ENCODE measurements at places on chromosomes 3 and 15.

DNA sequence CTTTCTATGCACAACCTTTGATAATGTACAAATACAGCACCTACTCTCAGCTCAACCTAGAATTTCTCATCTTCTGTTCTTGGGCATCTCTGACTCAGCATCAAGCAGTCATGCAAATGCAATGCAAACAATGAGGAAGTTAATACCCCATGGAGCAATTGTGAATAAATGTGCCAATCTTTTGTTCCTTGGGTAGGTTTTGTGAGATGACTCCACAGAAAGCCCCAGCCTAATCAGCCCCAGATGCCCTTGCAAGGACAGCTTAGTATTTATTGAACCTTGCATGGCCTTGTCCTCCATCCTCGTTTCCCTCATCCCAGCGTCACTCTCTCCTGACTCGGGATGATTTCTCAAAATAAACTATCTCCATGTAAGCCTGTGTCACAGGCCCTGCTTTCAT is 494.7 kb upstream of the NECTIN3 start:
- peak; percentile 96 for DNase-seq

DNA sequence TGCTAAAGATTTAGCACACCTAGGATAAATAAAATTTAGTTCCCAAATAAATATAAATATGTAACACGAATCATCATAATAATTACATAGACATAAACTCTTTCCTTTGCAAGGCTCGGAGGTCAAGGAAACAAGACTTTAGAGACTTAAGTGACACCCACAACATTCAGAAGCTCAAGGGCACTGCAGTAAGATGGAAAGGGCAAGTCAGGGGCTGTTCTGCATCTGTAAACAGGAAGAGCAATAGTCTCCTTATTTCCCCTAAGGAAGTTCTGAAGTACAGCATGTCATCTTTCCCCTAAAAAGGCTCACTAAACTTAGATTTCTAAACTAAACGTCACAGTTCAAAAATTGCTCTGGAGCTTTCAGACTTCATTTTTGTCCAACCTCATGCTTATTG is 26.9 kb upstream of the KBTBD8 start:
- DNase-seq: no peak

- DNase-seq: no peak
Measured at GRCh38 chr3:33047842-33048834, 48.8 kb downstream of the GLB1 start.

DNA sequence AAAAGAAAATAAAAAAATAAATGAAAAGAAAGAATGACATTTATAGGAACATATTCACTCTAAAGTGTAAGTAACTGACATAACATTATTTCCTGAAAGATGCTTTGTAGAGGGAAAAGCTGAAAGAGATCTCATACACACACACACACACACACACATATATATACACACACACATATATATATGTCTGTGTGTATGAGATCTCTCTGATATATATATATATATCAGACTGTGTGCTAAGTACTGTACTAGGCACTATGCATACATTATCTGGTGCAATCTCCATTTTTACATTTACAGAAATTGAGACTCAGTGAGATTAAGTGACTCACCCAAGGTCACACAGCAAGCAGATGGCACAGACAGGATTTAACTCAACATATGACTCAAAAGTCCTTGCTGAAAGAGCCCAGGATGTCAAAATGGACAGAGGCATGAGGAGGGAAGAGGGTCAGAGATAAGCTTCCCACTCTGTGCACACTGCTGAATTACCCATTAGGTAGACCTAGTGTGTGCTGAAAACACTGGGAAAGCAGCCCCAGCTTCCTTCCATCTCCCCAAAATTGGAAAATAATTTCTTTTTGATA is 15.0 kb downstream of the BHLHE40 start:
- DNase-seq: peak; percentile 89

GRCh38 chr3:182172534-182172933 is 460.8 kb downstream of the SOX2 start:
- DNase-seq: no peak

All from GM23248 (cell line).